Stimulated activated CD4-positive, alpha-beta T cell treated with anti-CD3 and anti-CD28 coated beads, Interleukin-12 subunit alpha, Interleukin-12 subunit beta, amount 100 ng/mL, for 4 hours (primary cell): ENCODE measurements at places on chromosomes 3 and 15.

GRCh38 chr3:169990431-169990830 is 23.8 kb downstream of the SEC62 start:
- DNase-seq = no peak

DNA sequence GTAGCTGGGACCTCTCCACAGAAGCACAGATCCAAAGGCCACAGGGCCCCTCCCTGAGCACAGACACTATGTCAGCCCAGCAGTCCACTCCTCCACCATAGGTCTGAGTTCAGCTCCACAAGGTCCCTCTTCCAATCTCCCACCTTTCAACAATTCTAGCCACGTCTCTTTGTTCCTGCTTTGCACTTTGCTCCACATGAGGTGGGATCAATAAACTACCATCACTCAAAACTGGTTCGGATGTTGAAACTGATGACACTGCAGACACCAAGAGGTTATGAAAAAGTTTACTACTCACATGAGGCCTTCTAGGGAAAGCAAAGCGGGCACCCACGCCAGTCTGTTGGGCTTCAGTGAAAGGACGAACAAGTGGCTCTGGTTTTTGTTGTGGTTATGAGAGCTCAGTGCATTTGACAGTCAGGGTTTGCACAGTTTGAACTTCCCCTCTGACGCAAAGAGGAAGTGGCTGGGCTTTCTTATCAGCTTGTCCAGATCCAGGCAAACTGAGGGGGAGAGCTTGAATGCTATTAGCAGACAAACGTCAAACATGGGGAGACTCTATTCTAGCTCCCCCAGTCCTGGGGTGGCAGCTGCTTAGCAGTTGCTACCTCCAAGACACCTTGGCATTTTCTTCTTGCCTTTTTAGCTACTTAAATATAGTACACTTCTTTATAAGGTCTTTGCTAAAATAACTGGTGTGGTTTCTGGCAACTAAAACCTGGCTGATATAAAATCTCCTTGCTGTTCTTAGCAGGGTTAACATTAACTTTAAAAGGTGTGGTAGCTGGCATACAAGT is 37.8 kb downstream of the ZNF445 start:
- DNase-seq = peak; percentile 39

DNA sequence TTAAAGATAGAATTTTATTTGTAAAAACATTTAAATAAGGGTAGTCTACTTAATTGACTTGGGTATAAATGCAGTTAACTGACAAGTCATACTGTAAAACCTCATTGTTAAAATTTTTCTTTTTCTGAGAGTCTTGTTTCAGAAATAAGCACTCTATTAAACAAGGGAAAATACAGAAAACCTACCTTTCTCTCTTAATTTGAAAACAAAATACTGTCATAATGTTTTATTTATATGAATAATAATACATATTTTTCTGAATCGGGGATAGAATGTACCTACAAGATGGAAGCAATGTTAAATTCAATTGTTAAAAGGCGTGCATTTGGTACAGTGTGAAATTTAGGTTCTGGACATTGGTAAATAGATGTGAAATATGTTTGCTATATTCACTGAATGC is 17.8 kb downstream of the ZIC1 start:
- no peak for DNase-seq

- no peak for DNase-seq
These were observed 43.0 kb upstream of the CACNA2D3 start for GRCh38 chr3:54079314-54079713.

GRCh38 chr3:141108039-141108438 is 56.9 kb downstream of the SPSB4 start:
- no peak for DNase-seq

GRCh38 chr3:18111796-18112232 is 313.3 kb downstream of the SATB1 start:
- DNase-seq = no peak

GRCh38 chr3:173238091-173238490 is 97.1 kb upstream of the SPATA16 start:
- DNase-seq = no peak

- DNase-seq = no peak
These were observed 9.8 kb upstream of the TM4SF4 start for GRCh38 chr3:149464542-149465328.
